ENCODE measurements at places on chromosomes 6 and 20. TPM values are rescaled to one million over a fixed set of nuclear protein-coding genes. Genes with fewer than 3 reads are reported as not detected.

The VNN1 gene
- 296 TPM for total RNA-seq

The UST gene
- total RNA-seq: 6.0 TPM

The FAM83B gene
- total RNA-seq: 36.6 TPM

The LHFPL5 gene
- total RNA-seq: not detected

The METTL24 gene
- total RNA-seq: 3.9 TPM

The GPR63 gene
- total RNA-seq: 0.38 TPM

The C6orf120 gene
- 32.7 TPM for total RNA-seq

Data from Peyer's patch (tissue), 4 donors.